ENCODE measurements at places on chromosomes 2 and 18. TPM values are rescaled to one million over a fixed set of nuclear protein-coding genes. Genes with fewer than 3 reads are reported as not detected.

- no peak for ATAC-seq
Observed at GRCh38 chr2:68521037-68521436, 53.7 kb downstream of the APLF start.

DNA sequence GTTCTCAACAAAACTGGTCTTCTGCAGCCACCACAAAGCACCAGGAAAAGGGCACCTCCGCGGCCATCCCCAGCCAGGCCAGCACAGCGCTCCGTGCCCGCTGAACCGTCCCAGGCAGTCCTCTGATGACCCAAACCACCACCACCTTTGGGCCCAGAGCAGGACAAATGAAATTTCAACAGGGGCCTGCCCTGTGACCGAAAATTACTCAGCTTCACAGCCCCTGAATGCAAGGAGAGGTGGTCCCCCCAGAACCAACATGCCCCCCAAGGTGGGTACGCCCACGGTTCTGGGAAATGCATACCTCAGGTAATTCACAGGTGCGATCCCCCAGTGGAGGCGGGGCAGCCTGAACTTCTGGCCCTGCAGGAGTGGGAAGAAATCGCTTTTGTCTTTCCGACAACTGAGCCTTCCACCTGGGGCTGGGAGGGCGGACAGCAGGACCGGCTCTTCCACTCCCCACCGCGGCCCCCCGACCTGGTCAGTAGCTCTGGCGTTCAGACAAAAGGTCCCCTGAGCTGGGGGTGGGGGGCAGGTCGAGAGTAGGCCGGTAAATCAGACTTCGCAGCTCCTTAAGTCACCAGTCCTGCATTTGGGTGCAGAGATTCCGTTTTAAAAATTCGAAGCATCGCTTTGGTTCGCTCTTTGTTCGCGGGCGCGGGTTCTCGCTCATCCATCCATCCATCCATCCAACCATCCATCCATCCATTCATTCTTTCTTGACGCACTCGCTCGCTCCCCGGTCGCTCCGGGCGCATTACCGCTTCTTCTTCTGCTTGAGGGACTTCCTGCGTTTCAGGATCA is 1.4 kb downstream of the ARL4C start:
- no peak for ATAC-seq

GRCh38 chr2:181474222-181474881 is 17.2 kb downstream of the ITGA4 start:
- ATAC-seq = no peak

GRCh38 chr18:1581581-1581980 is 676.9 kb downstream of the ADCYAP1 start:
- no peak for ATAC-seq

DNA sequence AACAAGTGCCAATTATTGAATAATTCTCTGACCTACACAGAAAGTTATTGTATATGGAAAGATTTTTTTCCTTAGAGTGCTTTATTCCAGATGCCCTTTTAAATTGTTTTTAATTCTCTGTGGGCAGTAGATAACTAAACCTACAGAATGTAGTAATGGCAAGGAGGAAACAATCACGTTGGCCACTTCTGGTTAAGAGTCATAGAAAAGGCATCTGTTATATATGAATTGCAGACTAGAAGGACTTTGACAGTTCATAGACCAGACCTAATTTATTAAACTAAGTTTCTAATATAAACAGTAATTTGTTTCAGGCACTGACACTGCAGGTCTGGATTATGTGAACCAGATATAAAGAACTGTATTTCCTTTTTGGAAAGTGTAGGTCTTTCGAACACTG is 607.5 kb downstream of the PLCL1 start:
- ATAC-seq = no peak

DNA sequence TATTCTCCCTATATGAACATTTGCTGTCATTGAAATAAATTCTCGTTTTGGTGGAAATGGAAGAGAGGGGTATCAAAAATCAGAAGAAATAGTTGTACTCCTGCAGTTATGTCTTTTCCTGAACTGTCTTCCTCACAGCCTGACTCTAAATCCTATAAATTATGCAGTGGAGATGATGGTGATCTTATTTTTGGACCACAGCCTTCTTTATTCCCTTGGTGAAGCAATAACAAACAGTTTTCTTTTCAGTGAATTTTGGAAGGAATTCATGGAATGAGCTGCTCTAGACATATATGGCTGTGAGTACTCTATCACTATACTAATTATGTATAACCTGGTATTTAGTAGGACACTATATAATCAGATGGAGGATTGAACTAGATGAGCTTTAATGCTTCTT is 1.7 kb upstream of the SLC25A12 start:
- no peak for ATAC-seq

GRCh38 chr2:43563679-43564078 is 32.2 kb downstream of the THADA start:
- peak; percentile 96 for ATAC-seq

DNA sequence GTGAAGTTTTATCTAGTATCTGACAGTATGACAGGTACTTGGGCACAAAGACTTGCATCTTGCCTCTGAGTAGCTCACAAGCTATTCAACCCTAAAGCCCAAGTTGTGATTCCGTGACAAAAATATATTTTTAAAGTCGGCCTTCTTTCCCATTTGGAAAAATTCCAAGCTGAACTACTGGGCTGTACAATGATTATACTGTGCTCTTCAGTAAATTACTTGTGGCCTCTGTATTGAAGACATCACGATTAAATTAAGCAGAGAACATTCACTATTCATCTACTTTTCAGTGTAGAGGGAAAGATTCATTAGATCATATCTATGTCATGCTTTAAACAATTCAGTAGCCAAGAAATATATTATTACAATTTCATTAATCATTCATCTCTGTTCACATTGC is 282.2 kb downstream of the CDH2 start:
- no peak for ATAC-seq

- ATAC-seq = no peak
Observed at GRCh38 chr2:155842103-155842502, 490.4 kb downstream of the NR4A2 start.

GRCh38 chr2:45177870-45178269 is 168.6 kb upstream of the SIX2 start:
- ATAC-seq = peak; percentile 80

- ATAC-seq = no peak
Observed at GRCh38 chr2:234083572-234084348, 33.3 kb downstream of the SPP2 start.

DNA sequence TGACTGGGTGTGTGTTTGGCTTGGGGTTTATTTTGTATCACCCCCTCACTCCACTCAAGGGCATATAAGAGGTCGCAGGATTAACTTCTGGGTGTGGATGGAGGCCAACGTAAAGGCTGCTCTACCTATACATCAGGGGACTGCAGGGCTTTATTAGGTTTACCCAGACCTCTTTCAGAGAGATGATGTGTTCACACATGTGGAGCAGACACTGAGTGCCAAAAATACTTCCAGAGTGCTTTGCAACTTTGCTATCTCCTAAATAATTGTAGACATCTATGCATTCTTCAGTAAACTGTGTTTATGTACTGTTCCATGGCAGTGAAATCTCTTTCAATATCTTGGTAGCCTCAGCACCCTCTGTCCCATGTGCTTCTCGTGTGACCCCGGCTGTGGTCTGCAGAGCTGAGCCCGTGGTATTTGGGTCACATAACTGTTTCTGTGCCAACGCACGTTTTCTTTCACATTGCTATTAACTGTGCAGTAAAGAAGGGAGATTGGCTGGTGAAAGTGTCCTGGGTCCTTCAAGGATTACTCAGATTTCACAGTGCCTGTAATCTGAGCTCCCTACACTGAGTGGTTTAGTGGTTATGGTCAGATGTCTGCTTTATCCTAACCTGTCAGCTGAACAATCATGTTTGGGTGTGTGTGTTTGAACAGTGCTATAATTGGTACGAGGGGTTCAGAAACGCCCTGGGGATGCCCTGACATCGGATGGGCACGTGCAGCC is 208.1 kb downstream of the VAPA start:
- ATAC-seq = no peak

GRCh38 chr18:56233595-56233994 is 404.8 kb downstream of the TXNL1 start:
- no peak for ATAC-seq

DNA sequence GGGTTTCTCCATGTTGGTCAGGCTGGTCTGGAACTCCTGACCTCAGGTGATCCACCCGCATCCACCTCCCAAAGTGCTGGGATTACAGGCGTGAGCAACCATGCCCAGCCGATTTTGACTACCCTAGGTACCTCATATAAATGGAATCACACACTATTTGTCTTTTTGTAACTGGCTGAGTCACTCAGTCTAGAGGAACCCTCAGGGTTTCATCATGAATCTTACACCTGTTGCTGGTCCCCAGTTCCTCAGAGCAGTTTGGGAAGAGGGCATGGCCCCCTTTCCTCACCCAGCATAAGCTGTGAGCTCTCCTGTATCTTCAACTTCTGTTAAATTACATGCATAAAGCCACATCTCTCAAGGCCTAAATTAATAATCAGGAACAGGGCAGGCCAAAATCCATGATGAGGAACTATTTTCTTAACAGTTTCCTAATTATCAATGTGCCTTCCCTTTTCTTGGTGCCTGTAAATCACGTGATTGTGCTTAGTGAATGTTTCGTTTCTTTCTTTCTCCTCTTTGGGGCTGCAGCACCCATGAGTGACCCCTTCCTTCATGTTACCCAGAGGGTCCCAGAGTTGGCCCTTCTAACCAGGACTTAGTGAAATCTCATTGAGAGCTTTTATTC is 20.9 kb downstream of the DYSF start:
- ATAC-seq = no peak

DNA sequence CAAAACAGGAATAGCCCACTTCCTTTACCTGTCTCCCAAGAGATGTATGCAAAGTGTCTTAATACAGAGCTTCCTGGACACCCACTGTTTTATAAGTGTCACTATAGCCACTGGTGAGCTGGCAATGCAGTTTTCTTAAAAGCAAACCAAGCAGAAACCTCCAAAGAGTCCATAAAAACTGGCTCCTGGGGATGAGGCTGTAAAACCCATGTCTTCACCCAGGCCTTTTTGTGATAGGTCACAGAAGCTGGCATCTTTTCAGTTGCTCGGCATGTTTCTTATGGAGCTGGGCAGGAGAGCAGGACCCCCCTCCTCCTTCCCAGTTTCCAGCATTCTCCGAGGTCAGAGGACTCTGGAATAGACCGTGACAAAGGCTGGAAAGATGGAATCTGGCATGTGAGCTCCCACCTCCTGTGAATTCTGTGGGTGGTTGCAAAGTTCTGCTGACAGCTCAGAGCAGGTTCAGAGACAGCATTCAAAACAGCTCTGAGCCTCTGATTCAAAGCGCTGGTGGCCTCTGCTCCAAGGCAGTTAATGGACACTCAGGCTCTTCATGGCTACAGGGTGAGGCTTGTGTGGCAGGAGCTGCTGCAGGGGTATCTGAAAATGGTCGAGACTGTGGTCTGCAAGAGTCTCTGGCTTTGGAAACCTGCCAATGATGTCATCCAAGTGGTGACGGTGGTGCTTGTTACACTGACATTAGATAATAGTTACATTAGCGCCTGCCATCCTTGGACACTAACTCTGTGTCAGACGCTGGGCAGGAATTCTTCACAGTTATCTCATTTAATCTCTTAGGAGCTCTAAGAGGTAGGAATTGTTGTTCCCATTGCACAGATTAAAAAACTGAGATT is 283.4 kb downstream of the CLIP4 start:
- ATAC-seq = no peak

GRCh38 chr2:118689456-118689855 is 158.0 kb downstream of the EN1 start:
- ATAC-seq = no peak

DNA sequence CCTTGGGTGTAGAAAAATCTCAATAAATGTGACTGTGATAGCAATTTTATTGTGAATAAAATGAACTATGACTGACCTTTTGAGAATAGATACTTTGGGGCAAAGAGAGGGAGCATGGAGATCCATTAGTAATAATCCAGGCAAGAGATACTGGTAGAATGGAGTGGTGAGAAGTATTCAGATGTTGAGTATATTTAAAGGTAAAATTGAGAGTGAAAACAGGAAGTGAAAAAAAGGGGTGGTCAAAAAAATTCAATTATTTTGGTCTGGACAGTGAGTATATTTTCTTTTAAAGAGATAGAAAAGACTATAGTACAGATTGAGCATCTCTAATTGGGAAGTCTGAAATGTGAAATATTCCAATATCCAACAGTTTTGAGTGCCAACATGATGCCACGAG is 1515.6 kb upstream of the NXPH2 start:
- ATAC-seq = no peak

GRCh38 chr2:237708491-237708890 is 81.1 kb downstream of the LRRFIP1 start:
- ATAC-seq = no peak

DNA sequence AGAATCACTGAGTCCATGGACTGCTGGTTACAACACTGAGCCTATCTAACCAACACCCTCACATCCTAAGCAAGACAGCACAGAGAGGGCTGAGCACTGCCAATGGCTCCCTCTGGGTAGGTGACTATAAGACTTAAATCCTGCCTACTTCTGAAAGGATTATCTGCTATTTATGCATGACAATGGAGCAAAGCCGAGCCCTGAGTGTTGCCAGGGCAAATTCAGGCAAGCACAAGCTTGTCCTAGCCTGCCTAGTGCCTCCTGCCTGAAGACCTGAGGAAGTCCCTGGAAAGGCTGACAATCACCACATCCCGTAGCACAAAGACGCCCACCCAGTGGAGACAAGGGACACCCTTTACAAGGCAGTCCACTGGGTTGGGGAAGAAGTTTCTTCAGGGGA is 129.7 kb downstream of the OSR1 start:
- ATAC-seq = peak; percentile 52

GRCh38 chr2:196528486-196529223 is 110.9 kb upstream of the CCDC150 start:
- no peak for ATAC-seq

- peak; percentile 73 for ATAC-seq
Observed at GRCh38 chr2:236823963-236824362, 254.3 kb downstream of the ACKR3 start.

GRCh38 chr2:13240789-13241487 is 524.2 kb downstream of the TRIB2 start:
- no peak for ATAC-seq

- no peak for ATAC-seq
Observed at GRCh38 chr18:26768385-26768784, 97.1 kb downstream of the AQP4 start.

DNA sequence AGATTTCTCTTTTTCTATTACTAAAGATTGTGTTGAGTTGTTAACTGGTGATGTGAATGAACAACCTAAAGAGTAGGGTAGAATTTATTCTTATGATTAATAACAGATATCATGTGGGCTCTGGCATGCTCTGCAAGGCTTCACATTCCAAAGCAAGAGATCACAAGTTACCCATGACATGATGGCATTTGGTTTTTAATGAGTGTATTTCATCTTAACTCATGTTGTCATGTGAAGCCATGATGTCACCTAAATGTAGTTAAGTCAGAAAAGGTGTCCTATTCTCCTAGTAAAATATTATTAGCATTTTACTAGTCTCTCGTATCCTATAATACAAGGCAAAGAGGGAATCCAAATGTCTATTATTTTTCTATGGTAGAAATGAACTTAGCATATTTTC is 678.0 kb downstream of the ARHGAP15 start:
- ATAC-seq = no peak

Gene NGEF
- 5.1 TPM for total RNA-seq

Gene CCDC68
- total RNA-seq = not detected

Gene PROC
- 0.76 TPM for total RNA-seq

Gene IL1RL1
- total RNA-seq = 0.36 TPM

Gene EPB41L3
- total RNA-seq = 2.6 TPM

Gene MC2R
- total RNA-seq = not detected

Gene MDH1B
- 5.2 TPM for total RNA-seq

Gene G6PC2
- not detected for total RNA-seq

Gene ARHGEF33
- total RNA-seq = 2.9 TPM

Gene CDH2
- total RNA-seq = 79.1 TPM

Gene TEX44
- total RNA-seq = not detected

Gene FRZB
- total RNA-seq = 1.7 TPM

Gene CD226
- 0.25 TPM for total RNA-seq

Gene TGFA
- total RNA-seq = 0.09 TPM

Gene IL1B
- total RNA-seq = 0.66 TPM
